Retinal pigment epithelial cell (primary cell): ENCODE measurements at places on chromosomes 1 and 21.

DNA sequence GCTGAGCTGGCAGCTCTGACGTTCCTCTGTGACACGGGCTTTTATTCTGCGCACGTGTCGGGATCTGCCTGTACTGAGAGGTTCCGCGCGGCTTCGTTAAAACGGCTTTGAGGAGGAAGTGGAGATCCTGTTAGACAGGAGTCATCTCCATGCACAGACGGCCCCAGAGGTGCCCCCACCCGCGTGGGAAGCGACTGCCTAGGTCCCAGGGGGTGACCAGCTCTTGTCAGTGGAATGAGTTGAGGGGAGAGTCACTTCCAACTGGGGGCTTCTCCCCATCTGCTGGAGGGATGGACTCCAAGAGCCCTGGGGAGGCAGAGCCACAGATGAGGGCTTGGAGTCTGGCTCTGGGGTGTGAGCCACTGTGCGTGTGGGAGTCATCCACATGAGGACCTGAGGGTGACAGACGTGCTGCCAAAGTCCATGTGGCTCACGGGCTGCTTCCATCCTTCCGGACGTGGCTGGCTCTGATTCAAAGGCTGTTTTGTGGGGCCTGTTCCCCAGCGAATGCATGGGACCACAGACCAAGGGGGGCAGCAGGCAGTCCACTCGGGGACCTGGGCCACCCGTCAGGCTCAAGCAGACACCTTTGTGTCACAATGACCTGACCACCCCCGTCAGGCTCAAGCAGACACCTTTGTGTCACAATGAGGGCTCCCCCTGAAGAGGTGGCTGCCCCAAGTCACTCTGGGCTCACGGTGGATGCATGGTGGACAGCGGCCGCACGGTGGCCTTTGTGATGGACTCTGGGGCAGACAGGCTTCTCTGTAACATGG lies 26.8 kb downstream of the PTTG1IP start:
- DNase-seq = no peak

DNA sequence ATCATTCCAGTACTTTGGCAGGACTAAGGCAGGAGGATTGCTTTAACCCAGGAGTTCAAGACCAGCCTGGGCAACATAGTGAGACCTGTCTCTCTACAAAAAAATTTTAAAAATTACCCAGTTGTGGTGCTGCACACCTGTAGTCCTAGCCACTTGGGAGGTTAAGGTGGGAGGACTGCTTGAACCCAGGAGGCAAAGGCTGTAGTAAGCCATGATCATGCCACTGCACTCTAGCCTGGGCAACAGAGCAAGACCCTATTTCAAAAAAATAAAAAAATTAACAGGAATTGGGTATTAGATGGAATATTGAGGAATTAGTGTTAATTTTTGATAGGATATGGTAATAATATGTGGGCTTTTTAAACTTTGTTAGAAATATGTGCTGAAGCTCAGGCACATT lies 16.8 kb downstream of the TAF13 start:
- no peak for DNase-seq

DNA sequence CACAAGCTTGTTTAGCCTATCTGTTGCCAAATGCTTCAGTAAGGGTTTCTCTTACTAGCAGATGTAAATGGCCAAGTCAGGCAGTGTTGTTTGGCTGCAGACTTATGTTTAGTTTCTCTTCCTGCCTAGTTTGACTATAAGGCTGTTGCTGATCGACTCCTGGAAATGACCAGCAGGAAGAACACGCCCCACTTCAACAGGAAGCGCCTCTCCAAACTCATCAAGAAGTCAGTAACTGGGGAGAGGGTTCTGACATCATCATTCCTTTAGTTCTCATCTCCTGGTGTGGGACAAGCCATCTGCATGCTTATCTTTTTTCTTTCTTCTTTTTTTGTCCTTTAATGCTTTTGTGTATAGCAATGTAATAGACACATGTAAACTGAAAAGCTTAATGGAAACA lies 25.1 kb downstream of the RRP1B start:
- DNase-seq = no peak

DNA sequence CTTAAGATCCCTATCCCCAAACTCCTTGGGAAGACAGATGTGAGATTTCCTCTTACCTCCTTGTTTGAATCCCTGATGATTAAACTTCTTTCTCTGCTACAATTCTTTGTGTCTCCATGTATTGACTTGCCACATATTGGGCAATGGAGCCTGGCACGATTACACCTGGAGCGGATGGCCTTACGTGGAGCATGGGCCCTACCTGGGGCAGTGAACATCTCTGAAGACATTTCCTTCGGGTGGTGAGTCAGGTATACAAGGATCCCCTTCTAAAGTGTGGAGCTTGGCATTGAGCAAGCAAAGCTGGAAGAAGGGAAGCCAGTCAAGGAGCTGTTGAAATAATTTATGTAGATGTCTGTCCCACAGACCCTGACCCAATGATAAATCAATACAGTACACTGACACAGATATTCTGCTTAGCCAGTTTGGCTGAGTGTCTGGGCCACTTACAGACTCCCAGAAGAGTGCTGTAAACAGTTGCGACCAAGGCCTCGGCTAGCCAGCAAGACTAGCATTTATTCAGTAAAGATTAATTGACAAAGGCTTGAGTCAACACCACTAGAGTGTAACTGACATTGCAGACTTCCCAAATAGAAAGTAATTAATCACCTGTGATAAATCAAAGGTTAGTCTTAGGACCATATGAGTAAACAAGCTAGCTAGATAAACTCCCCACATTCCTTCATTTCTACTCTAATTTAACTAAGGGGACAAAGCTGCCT lies 83.1 kb upstream of the KCNK1 start:
- DNase-seq = no peak

- no peak for DNase-seq
Observed at GRCh38 chr21:33561373-33561772, 18.5 kb downstream of the SON start.

DNA sequence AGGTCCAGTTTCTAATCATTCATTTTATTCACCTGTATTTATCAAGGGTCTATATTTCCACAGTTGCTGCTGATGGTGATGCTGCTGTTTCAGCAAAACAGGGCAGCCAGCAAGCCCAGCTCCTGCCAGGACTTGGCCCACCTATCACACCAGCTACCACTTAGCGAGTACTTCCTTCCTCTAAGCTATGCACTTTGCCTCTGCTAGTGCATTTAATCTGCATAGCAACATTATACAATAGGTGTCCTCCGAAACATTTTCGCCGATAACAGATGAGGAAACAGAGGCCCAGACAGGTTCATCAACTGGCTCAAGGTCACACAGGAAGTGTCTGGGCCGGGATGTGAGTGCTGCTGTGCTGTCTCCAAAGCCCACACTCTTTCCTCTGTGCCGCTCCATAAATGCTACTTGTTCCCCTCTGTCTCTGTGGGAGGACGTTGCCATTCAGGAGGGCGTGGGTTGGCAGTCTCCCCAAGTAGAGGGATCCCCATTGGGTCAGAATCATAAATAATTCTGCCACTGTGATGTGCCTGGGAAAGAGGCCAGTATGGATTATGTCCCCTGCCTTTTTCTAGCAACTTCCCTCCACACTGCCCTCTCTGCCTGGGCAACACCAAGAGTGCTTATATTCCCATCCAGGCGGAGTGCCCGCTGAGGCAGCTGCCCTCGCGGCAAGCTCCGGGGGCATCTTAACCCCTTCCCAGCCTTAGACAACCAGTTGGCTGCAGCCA lies 9.4 kb upstream of the PLEKHA6 start:
- DNase-seq = no peak

DNA sequence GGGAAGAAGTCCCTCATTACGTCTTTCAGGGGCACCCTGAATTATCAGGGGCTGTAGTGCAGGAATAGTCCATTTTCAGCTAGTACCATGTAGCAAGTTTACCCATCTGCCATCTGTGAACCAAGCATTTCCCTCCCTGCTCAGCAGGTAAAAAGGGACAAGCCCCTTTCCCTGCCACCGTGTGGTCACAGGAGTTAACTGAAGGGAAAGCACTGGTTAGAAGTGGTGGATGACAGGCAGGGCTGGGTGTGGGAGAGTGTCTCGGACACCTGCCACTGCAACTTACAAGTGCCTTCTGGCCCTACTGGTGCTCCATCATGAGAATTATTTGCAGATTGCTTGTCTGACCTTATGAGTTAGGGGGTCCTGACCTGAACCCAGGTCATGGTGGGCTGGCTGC lies 32.0 kb upstream of the IGSF5 start:
- DNase-seq = no peak

DNA sequence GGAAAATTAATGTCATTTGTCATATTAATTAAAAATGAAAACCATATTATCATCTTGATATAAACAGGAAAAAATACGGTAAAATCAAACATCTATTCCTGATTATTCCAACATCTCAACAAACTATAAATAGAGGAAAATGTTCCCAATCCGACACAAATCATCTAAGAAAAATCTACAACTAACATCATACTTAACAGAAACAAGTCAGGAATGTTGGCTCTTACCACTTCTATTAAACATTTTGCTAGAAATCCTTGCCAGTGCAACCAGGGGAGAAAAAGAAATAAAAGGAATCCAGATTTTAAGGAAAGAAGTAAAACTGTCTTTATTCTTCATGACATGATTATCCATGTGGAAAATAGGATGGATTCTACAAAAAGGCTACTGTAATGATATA lies 77.0 kb upstream of the IRF2BP2 start:
- DNase-seq = no peak

- no peak for DNase-seq
Observed at GRCh38 chr1:236156512-236157208, 14.3 kb downstream of the GPR137B start.

DNA sequence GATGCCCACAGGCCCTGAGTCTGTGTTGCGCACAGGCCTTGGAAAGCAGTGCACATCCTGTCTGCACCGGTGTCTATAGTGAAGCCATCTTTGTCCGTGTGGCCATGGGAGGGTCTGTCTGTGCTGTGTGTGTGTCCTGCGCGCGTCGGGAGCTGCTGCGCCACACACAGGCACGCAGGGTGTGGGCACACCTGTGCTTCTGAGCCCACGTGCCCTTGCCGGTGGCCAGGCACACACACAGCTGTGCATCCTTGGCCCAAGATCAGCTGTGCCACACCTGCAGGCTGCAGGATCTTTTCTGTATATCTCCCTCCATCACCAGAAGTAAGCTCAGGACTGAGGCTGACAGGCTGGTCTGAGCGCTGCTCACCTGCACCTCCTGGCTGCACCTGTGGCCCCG lies 3.2 kb upstream of the SAMD11 start:
- DNase-seq = no peak

DNA sequence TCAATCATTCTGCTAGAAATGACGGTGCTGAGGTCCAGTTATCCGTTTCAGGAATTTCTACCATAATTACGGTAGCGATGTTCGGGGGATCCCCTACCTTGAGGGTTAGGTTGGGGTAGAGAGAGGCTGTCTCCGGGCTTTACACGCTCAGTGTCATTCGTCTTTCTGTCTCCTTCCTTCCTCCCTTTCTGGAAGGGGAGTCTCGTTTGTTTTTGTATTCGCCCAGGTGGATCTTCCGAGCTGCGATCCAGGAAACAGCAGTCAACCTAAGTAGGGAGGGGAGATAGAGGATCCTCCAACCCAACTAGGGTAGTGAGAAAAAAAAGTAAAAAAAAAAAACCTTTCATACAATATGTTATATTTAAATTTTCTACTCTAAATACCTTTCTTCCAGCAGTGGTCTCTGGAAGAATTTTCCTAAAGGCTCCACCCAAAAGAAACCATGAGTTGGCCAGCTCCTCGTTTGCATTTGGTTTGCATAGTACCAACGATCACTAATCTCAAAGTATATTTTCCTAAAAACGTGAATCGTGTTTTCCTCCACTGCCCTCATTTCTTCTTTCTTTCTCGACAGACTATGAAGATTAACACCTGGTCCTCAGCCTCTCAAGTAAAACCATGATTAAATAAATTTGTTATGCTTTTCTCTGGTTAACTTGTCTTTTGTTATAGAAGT lies 611 bp upstream of the PIK3C2B start:
- DNase-seq = no peak

- DNase-seq = no peak
Observed at GRCh38 chr1:178277793-178278530, 184.1 kb downstream of the RASAL2 start.

DNA sequence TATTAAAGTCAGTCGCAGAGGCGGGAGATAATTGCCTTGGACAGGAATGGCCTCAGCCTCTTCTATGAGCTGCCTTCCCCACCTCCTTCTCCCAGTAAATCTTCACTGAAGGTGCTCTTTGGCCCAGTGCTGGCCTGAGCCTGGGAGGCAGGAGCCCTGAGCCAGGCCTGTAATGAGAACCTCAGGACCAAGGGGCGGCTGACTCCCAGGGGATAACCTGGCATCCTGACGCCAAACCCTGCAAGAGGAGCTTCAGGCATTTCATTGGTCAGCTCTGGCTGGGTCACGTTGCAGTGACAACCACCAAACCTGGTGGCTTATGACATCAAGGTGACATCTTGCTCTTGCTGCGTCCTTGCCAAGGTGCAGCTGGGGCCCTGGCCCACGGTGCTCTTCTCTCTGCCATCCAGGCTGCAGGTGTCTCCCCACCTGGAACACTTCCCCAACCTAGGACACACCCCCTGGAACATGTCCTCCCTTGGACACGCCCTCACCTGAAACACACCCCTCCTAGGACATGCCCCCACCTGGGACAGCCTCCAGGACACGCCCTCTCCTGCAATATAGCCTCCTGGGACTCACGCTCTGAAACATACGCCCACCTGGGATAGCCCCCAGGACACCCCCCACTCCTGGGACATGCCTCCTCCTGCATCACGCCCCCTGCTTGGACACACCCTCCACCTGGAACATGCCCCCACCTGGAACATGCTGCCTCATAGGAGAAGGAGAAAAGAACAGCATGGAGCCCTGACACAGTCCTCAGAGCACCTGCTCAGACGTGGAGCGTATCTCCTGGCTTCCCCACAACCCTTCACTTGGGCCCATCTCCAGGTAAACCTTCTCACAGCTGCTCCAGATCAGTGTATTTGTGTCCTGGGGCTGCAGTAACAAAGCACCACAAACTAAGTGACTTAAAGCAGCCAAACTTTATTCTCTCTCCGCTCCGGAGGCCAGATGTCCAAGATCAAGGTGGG lies 333.6 kb downstream of the NPHP4 start:
- DNase-seq = no peak

GRCh38 chr1:157540160-157540748 lies 12.1 kb downstream of the FCRL5 start:
- DNase-seq = no peak
